ENCODE measurements at places on chromosomes 11 and 22. TPM values are rescaled to one million over a fixed set of nuclear protein-coding genes. Genes with fewer than 3 reads are reported as not detected.

GRCh38 chr11:19430346-19430745, 189.6 kb upstream of the E2F8 start:
- no peak for DNase-seq

GRCh38 chr22:41417622-41418390, 28.8 kb downstream of the TOB2 start:
- no peak for DNase-seq

GRCh38 chr11:93478841-93479240, 64.3 kb downstream of the SMCO4 start:
- DNase-seq: no peak

GRCh38 chr11:77068457-77069335, 1.9 kb downstream of the CAPN5 start:
- DNase-seq: no peak

GRCh38 chr11:32081129-32081641, 9.7 kb upstream of the RCN1 start:
- DNase-seq: peak; percentile 64

DNA sequence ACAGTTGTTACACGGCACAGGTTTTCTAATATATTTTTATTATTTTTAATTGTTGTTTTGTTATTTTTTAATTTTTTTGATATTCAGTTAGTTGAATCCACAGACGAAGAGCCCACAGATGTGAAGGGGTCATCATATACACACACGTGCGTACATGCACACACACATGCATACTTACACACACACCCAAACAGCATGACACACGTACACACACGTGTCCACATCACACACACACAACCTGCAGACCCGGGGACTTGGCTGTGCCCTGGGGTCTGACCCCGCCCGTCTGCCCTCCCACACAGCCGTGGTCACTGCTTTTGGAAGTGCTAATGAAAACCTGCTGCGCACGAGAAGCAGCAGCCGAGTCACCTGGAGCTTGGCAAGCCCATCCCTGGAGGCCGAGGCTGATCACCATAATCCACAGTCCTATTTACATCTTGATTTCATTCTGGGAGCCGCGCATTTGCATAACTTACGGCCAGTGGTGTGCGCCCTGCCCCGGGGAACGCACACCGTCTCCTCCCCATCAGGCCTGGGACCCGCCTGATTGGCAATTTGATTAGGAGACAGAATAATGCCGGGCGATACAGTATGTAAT, 110.3 kb downstream of the BRD1 start:
- no peak for DNase-seq

GRCh38 chr22:17785185-17786184, 11.2 kb upstream of the BID start:
- DNase-seq: no peak

DNA sequence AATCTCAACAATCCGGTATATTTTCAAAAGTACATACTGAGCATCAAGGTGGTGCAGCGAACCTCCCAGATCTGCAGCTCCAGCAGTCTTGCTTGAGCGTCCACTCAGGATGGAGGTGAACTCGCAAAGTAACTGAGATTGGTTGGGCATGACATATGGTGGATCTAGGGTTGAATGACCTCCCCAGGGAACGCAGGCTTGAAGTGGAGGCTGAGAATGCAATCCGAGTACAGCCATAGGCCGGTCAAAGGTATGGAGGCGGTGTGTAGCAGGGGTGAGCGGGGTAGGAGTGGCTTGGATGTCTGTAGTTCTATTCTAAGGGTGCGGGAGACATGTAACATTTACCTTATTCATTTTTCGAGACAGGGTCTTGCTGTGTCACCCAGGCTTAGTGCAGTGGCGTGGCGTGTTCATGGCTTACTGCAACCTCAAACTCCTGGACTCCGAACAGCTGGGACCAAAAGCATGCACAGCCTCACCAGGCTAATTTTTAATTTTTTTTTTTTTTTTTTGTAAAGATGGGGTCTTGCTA, 631 bp upstream of the C22orf39 start:
- DNase-seq: peak; percentile 43

DNA sequence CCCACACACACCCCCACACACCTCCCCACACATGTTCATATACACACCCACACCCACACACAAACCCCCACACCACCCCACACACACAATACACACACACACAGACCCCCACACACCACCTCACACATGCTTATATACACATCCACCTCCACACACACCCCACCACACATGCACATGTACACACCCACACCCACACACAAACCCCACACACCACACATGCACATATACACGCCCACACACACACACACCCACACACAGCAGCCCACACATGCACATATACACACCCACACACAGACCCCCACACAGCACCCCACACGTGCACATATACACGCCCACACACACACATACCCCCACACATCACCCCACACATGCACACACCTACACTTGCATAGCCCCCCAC, 29.1 kb downstream of the KCNC1 start:
- DNase-seq: no peak

- DNase-seq: no peak
Measured at GRCh38 chr11:84819128-84819527, 808.0 kb downstream of the DLG2 start.

GRCh38 chr11:35412285-35412684, 7.1 kb downstream of the SLC1A2 start:
- DNase-seq: peak; percentile 25

DNA sequence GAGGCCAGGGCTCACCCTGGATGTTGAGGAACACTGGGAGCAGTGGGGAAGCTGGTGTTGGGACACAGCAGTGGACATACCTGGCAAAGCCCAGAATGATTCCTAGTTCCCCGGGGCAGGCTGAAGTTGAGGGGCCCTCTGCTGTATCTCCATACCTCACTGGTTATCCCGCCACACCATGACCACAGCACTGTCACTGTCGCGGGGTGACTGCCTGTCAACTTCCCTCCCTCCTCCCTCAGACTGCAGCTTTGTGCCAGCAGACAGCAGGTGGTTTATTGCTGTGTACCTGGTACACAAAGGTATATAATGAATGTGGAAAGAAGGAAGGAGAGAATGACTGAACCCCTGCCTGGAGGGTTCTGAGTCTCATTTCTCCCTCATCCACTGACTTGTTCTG, 318.7 kb downstream of the TMEM135 start:
- DNase-seq: no peak

DNA sequence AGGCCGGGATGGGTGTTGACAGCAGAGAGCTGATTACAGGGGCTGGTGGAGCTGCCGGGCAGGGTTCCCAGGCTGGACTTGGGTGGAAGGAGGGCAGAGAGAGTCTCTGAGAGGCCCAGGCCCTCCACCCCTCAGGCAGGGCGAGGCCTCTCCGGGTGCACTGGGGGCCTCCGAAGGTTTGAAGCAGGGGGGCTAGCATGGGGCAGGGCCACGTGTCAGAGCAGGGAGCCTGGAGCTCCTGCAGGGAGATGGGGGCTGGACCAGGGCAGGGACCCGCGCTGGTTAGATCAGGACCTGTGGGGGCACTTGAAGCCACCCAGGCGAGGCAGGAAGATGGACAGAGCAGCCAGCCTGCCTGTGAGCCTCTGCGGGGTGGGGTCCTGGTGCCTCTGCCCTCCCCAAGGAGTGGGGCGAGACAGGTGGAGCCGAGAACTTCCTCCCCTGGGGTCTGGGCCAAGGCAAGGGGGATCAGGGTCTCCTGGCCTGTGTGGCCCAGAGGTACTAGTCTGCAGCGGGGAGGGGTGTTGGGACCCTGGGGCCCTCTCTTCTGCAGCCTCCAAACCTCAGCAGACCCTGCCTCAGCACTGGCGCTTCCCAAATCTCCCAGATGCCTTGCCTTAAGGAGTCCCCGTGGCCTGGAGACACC, 911 bp downstream of the PANX2 start:
- DNase-seq: no peak

DNA sequence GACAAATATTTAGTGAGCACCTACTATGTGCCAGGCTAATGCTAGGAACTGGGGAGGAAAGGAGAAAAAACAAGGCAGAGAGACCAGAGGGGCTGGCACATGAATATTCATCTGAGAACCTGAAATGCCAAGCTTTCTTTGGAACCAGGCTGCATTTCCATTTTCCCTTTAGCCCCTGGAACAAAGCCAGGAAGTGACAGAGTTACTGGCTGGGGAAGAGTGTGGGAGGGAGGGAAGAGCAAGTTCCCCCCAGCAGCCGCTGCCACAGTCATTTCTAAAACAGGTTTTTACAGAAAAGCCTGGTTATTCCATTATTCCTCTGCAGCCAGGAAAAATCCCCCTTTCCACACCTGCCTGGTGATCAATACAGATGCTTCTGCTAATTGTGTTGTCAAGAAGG, 97.0 kb downstream of the SPON1 start:
- DNase-seq: no peak

GRCh38 chr11:16114978-16115871, 241.1 kb downstream of the SOX6 start:
- DNase-seq: no peak

GRCh38 chr11:10492084-10492483, 37.0 kb downstream of the AMPD3 start:
- DNase-seq: no peak

DNA sequence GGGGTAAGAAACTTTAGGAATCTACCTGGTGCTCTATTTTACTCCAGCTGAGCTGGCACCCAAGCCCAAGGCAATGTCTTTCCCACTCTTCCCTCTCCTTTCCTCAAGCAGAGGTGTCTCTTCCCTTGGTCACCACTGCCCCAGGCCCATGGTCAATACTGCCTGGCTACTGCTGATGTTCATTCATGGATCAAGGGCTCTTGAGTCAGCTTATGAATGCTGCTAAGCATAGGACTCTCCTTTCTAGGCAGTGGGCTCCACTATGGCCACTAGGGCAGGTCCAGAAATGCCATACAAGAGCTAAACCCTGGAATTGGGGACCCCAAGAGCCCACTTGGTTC, 2.7 kb upstream of the HEPN1 start:
- DNase-seq: no peak

- DNase-seq: no peak
Measured at GRCh38 chr22:40263191-40263590, 83.1 kb upstream of the ADSL start.

GRCh38 chr11:72353861-72354260, 80.5 kb downstream of the CLPB start:
- DNase-seq: peak; percentile 22

DNA sequence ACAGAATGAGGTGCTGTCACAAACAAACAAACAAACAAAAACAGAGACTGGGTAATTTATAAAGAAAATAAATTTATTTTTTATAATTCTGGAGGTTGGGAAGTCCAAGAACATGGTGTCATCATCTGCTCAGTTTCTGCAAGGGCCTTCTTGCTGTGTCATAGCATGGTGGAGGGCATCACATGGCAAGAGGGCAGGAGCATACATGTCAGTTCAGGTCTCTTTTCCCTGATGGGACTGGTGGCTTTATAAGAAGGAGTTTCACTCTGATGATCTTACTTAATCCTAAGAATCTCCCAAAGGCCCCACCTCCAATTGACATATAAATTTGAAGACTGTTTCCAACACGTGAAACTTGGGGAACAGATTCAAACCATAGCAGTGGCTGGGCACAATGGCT, 135.7 kb downstream of the NECTIN1 start:
- DNase-seq: no peak

DNA sequence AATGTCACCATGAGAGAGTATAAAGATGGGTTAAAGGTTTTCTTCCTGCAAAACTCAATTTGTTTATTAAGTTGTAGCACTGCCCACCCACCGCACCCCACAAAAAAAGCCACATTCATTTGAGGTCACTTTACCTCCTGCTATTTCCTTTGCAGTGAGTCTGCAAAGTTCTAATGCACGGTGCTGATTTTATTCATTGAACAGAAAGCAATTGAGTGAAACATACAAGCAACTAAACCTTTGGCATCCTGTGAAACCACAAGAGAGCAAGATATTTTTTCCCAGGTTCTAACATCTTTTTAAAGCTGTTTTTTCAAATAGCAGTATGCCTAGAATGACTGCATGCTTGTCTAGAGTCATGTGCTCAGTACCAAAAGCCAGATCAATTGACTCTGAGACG, 39.0 kb downstream of the RRAS2 start:
- DNase-seq: peak; percentile 59

DNA sequence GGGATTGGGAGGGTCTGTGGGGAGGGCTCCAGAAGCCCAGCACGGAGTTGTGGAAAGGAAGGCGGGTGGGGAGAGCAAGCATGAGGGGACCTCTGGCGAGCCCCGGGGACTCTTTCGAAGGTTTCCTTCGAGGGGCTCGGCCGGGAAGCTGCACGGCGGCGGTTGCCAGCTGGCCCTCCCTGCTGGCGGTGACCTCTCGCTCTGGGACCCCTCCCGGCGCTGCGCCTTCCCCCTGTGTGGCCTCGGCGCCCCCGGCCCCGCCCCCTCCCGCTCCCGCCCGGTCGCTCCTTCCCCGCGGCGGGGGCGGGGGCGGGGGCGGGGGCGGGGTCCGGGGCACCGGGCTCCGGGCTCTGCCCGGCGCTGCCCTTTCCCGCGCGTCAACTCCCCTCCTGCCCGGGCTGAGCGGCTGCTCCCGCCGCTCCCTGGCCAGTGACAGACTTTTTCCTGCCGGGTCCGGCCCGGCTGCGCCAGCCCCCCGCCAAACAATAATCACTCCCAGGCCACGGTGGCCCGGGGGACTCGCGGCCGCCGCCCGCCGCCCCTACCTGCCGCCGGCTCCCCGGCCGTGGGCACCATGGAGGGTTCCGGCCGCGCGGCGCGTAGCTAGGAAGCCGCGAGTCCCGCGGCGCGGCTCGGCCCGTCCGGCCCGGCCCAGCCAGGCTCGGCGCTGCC, 941 bp downstream of the CLCF1 start:
- no peak for DNase-seq

GRCh38 chr11:118914178-118914918, 11.4 kb downstream of the BCL9L start:
- no peak for DNase-seq

SHANK2 gene
- total RNA-seq: 1.6 TPM

CNTN5 gene
- total RNA-seq: not detected

SLC22A9 gene
- not detected for total RNA-seq

TKFC gene
- 8.9 TPM for total RNA-seq

HDHD5 gene
- total RNA-seq: 31.4 TPM

PGA5 gene
- total RNA-seq: not detected

HBE1 gene
- 1.4 TPM for total RNA-seq

OR5AK2 gene
- total RNA-seq: not detected

C11orf87 gene
- under 0.01 TPM for total RNA-seq

TREH gene
- total RNA-seq: not detected

OR10D3 gene
- total RNA-seq: not detected

KDM4E gene
- not detected for total RNA-seq

MUC2 gene
- total RNA-seq: not detected

LMO1 gene
- not detected for total RNA-seq

CHRDL2 gene
- total RNA-seq: not detected

Measured in IMR-90 (cell line).